Effector memory CD4-positive, alpha-beta T cell (primary cell): ENCODE measurements at places on chromosomes 16 and 17.

DNA sequence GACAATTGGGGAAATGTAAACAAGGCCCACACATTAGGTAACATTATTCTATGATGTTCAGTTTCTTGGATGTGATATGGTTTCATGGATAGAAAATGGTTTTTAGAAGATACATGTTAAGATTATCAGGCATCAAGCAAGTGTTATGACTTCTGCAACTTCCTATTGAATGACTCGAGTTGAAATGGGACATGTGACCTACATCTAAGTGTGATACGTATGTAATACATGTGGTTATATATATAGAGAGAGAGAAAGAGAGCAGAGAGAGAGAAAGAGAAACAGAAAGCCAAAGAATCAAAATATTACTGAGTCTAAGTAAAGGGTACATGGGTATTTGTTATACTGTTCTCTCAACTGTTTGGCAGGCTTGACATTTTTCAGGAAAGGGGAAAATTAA lies 1.7 kb downstream of the TMEM170A start:
- no peak for DNase-seq

GRCh38 chr17:9999919-10000695 lies 95.0 kb upstream of the RCVRN start:
- no peak for DNase-seq

DNA sequence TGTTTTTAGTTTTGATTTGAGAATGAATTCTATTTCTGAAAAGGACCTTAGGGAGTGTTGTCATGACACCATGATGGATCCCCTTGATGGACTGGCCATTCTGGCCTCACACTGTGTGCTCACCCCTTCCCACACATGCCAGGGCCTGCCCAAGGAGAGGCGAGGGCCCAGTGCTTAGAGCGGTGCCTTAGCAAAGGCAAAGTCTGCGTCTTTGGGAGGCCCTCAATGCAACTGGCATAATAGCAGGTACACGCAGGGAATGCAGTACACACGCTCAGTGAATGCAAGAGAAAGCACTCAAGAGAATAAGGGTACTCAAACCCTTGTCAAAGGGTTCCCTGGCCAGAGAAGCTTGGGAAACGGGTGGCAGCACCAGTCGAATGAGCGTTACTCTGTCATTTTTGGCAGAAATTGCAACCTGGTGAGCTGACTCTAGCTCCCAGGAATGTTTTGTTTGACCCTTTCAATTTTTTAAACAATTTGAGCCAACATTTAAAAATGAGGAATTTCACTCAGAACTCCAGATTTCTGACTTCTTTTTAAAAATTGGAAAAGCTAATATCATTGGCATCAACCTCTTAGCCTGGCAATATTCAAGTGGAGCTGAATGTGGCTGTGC lies 32.1 kb downstream of the NKD1 start:
- DNase-seq, result no peak

GRCh38 chr17:147796-148740 lies 10.7 kb downstream of the SCGB1C2 start:
- no peak for DNase-seq

DNA sequence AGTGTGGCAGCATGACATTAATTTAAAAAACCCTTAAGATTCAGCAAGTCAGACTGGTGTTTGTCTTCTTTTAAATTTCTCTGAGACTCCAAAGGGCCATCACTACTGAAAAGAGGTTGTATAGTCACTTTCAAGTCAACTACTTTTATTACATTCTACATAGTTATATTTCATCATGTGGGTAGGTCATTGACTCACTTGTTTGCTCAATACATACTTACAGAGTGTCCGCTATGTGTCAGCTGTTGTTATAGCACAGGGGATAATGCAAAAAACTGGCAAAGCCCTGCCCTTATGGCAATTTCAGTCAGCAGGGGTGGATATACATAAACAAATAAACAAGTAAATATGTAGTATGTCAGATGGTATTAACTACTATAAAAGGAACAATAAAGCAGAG lies 2.5 kb upstream of the MYH4 start:
- DNase-seq, result no peak

GRCh38 chr17:72683506-72684404 lies 408.7 kb downstream of the SLC39A11 start:
- DNase-seq, result no peak

DNA sequence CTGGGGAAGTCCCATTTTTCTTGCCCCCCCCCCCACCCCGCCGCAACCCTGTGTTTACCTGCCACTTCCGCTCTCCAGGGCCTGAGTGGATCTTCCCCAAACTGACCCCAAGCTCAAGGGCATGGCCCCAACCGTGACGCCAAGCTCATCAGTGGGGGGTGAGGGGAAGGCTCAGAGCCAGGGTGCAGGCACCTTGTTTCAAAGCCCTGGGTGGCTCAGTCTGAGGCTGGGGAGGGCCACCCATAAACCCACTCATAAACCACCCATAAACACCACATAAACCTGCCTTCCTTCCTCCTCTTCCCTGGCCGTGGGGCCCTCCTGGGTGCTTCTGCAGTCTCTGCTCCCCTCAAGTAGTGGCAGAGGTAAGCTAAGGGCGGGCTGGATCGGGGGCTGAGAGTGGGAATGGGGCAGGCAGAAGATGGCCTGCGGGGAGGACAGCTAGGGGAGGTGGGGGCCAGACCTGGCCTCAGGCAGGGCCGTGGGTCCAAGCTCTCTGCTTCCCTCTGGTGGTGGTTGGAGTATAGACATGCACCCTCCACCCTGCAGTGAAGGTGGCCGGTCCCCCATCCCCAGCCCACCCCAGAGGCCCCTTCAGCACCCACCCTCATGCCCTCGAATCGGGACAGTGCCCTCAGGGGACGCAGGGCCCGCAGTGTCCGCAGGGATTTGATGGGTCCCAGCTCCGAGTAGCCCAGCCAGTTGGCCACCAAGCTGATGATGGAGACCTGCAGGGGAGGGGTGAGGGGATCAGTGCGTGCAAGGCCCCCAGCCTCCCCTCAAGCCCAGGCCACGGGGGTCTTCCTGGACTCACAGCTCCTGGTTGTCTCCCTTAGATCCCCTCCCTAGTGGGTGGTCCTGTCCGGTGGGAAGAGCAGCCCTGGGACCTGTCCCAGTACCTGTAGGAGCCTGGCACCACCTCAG lies 14.6 kb upstream of the CD79B start:
- DNase-seq, result peak; percentile 44

DNA sequence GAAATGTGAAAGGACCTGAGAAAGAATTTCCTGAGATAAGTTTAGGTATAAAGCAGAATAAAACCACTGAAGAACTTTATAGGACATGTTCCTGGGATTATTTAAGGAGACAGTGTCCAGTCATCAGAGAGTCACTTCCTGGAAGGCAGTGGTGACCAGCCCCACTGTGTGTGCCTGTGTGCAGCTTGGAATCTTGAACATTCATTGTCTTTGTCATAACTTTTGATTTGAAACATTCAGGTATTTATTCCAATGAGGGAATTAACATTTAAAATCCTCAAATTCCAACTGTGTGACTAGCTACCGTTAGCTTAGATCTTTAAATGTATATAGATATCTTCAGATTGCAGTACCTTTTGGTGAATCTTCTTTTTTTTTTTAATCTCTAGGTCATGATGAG lies 61.7 kb upstream of the MRC2 start:
- DNase-seq, result no peak
